ENCODE measurements at places on chromosomes 11 and 22.

DNA sequence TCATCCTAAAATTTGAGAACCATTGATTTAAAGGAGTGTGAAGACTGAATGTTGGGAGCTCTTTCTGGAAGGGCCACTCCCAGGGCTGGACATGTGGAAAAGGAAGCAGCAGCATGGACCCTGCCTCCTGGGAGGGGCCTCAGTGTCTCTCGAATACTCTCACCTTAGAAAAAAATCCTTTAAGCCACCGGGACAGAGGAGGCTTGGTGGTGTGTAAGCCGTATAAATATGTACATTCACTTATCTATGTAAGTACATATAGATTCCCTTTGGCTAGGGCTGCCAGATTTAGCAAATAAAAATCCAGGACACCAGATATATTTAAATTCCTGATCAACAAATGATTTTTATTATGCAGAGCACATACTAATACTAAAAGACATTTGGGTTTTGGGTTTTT is 17.6 kb downstream of the NTM start:
- DNase-seq: no peak

GRCh38 chr11:20388096-20389055 is 860 bp downstream of the PRMT3 start:
- peak; percentile 16 for DNase-seq

- no peak for DNase-seq
These were observed 4.4 kb upstream of the IGLL5 start for GRCh38 chr22:22883090-22883727.

DNA sequence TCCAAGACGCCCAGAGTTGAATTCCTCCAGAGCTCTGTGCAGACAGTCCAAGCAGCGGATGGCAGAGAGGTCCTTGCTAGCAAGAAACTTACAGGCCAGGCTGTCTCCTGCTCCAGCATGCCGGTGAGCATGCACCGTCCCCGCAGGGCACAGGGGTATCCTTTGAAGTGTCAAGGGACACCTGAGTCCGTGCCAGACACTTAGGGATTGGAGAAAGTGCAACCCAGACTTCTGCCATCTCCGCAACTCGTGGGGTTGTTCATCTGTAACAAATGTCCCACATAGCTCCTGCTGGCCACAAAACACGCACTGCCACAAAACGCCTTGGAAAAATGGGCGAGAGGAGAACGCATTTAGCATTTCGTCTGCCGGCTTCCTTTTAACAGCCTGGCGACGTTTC is 13.3 kb downstream of the TSPO start:
- DNase-seq: no peak

DNA sequence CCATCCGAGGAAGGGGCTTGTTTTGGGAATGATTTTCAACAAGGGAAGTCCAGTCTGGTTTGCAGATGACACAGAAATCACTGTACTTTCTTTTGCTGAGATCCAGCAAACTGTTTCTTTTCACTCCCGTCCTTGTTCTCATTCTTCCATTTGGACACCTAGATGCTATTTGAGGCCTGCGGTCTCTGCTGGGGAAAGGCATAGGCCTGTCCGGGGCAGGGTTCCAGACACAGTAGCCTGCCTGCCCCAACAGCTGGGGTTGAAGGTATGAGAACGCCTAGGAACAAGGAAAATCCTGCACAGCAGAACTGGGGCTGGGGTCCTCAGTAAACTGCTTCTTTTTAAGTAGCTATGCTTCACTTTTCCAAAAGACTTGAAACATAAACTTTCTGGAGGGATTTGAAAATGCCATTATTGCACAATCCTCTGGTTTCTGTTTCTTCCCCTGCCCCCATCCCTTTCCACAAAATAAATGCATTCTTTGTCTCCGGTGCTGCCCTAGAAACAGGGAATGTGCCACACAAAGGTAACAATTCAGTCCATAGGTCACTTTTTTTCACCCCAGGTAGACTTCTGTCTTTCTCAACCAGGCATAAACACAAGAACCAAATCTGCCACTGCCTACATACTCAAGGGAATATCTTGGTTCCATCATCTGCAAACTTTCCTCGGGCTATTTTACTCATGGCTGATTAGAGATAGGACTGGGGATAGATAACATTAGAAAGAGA is 174.8 kb upstream of the MTMR2 start:
- DNase-seq: no peak

DNA sequence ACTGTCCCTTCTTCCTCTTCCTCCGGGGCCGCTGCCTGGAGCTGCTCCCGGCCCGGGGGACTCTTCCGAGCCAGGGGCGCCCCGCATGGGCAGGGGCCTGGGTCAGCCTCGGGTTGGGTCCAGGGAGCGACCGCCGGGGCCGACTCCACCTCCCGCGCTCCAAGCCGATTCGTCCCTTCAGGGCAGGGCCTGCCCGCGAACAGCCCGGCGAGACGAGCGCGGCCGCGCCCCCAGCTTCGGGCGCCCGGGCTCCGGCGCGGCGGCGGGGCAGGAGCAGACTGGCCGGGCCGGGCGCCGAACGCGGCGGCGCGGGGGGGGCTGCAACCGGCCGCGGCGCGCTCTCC is at the start of gene LARGE1:
Gene LARGE1 (minus strand): TSS at position 280 of the 344 bp plus-strand sequence.
- DNase-seq: peak; percentile 68

DNA sequence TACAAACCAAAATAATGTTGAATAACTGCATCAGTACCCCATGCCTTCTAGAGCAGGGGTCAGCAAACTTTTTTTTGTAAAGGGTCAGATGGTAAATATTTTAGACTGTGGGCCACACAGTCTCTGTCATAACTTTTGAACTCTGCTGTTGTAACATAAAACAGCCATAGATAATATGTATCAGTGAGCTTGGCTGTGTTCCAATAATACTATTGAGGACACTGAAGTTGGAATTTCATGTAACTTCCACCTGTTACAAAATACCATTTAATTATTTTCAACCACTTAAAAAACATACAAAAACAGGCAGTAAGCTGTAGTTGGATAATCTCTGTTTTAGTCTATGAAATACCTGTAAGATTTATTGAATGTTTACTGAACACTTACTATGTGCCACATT is 55.2 kb downstream of the PICALM start:
- no peak for DNase-seq

- DNase-seq: no peak
These were observed 129.9 kb downstream of the PGR start for GRCh38 chr11:100999756-101000155.

GRCh38 chr11:127888386-127888785 is 699.0 kb downstream of the ETS1 start:
- DNase-seq: no peak

DNA sequence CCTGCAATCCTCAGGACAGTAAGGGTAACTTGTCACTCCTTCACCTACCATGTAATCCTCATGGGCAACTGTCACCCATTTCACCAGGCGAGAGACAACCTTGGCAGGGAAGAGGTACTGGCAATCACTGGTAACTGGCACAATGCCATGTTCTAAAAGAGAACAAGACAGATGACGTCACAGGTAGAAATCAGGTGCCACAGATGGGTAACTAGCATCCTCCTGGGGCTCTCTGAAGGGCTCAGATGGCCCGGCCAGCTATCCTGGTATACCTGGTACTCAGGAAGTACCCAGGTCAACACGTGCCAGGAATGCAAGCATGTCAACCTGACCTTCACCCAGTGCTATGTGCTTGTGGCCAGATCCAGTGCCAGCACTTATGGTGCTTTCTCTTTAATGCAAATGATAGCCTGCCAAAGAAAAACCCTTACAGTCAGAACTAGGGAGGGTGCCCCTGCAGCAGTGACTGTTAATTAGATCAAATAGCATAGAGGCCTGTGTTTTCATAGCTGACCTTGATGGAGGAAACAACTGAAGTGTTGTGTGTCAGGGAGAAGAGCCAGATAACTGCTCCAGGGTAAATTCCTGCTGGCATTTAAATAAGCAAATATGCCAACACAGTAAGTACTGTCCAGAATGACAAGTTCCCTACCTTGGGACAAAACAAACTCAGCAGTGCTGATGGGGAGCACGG is 36.2 kb downstream of the THOC5 start:
- DNase-seq: peak; percentile 41

DNA sequence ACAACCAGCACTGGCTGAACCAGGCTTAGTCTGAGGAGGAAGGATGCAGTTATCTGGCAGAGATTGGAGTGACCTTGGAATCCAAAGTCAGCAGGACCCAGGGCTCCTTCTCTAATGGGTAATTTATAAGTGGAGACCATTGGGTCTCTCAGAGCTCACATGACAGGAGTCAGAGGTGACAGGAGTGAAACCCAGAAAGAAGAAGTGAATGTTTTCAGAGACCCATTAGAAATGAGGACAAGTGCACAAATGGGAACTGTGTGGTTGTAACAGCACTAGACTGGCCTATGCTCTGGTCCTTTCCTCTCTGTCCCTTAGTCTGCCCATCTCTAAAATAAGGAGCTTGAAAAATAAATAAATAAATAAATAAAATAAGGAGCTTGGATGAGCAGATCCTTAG is 107.4 kb downstream of the SERGEF start:
- no peak for DNase-seq

DNA sequence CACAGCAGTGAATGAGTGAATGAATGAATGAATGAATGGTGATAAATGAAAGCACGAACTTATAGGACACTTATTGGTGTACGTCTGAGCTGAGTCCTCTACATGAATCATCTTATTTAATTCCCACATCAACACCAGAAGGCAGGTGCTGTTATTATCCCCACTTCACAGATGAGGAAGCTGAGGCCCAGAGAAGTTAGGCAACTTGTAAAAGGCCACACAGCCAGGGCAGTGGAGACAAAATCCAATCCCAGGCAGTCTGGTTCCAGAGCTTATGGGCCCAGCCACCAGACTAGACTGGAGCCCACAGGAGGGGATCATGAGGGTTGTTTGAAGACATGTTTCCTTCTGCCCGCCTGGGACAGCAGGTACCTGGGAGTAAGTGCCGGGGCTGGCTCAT is 364.0 kb downstream of the MN1 start:
- DNase-seq: no peak

DNA sequence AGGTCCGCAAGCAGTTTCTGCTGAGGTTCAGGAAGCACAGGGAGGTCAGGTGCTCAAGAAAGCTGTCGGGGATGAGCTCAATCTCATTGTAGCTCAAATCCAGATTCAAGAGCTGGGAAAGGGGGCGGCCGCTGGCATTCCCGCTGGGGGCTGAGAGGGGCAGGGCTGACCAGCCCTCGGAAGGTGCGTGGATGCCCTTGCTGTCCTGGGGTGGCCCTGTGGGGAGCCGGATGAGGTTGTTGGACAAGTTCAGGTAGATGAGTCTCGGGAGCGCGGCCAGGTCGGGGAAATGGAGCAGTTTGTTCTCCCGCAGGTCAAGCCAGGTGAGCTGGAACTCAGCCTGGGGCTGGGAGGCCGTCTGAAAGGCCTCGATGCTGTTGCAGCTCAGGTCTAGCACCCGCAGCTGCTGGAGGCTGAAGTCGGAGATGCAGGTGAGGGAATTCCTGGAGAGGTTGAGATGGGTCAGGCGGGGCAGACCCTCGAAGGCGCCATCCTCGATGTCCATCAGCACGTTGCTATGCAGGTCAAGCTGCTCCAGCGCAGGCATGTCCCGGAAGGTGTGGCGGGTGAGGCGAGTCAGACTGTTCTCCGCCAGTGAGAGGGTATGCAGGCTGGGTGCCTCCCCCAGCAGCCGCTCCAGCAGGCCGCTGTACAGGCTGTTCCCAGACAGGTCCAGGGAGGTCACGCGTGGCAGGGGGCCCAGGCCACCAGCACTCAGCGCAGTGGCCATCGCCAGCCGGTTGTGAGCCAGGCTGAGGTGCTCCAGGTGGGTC is 9.8 kb downstream of the LRRC32 start:
- DNase-seq: no peak

- DNase-seq: no peak
These were observed 9.2 kb upstream of the OR9Q2 start for GRCh38 chr11:58179648-58180047.

DNA sequence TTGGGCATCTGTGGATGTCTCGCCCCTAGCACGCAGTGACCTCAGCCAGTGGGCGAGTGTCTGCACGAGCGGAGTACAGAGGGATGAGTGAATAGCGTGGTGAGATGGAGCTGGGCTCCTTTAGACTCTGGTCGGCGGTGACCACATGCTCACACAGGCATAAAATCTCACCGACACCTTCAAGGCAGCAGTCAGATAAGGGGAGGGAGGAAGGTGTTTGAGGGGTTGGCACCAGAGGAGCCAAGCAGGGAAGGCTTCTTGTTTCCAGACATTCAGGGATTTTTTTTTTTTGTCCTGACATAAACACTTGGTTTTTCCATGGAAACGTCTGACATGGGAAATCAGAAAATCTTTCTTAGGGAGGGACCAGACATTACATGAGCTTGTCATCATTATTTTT is 35.8 kb downstream of the GRIK4 start:
- DNase-seq: peak; percentile 55
